Activated naive CD4-positive, alpha-beta T cell (primary cell): ENCODE measurements at places on chromosomes 11 and 22.

DNA sequence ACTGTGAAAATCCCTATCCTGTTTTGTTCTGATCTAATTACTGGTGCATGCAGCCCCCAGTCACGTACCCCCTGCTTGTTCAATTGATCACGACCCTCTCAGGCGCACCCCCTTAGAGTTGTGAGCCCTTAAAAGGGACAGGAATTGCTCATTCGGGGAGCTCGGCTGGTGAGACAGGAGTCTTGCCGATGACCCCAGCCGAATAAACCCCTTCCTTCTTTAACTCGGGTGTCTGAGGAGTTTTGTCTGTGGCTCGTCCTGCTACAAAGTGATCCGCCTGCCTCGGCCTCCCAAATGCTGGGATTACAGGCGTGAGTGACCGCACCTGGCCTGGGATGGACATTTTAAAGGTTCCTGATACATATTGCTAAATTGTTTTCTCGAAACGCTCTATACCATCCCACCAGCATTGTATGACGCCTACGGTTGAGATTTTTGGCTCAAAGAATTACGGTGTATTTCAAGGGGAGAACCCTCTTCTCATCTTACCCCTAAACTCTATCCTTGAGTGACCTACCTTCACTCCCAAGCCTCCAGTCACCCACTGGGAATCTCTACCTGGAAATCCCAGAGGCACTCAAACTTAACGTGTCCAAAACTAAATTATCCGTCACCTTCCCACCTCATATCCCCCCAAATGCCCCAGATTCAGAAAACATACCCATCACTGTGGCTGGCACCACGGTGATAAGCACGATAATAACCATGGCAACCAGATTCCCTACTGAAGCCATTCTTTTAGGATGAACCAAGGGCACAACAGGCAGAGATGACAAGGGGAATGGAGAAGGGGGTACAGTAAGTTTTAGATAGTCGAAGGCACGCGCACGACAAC lies 789 bp upstream of the POLA2 start:
- DNase-seq, result no peak

GRCh38 chr11:62387381-62387780 lies 31.5 kb upstream of the SCGB1A1 start:
- DNase-seq, result no peak

DNA sequence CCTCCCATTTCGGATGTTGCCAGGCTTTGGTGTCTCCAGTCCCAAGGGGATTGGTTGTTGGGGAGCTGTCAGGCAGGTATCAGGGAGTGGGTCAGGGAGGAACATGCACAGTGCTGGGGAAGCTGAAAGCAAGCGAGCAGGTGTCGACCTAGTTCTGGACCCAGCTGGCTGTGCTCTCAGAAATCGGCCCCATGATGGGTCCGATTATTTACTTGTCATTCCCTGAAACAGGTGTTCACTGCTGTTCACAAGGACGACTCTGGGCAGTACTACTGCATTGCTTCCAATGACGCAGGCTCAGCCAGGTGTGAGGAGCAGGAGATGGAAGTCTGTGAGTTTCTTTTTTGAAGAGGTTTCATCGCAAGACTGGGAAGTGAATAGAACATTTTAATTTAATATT lies 76.8 kb downstream of the JAM3 start:
- DNase-seq, result no peak

DNA sequence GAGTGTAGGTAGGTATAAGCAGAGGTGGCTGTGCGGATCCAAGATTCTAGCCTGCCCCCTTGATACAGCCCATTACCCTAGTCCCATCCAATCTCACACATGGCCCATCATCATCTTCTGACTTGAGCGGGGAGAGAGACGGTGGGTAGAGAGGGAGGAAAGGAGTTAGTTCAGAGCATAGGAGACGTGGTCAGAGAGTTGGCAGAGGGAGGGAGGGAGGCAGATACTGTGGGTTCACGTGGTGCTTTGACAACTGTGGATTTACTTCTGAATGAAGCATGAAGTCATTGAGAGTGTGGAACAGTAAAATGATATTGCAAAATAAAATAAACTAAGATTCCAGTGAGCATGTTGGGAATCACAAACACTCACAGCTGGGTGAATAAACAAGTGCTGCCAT lies 31.4 kb upstream of the VPREB1 start:
- DNase-seq, result no peak

- no peak for DNase-seq
Measured at GRCh38 chr11:19953909-19954308, 206.4 kb downstream of the DBX1 start.
